ENCODE measurements at places on chromosomes 13 and 19.

- no peak for DNase-seq
Measured at GRCh38 chr13:61415058-61415721, 459 bp downstream of the PCDH20 start.

DNA sequence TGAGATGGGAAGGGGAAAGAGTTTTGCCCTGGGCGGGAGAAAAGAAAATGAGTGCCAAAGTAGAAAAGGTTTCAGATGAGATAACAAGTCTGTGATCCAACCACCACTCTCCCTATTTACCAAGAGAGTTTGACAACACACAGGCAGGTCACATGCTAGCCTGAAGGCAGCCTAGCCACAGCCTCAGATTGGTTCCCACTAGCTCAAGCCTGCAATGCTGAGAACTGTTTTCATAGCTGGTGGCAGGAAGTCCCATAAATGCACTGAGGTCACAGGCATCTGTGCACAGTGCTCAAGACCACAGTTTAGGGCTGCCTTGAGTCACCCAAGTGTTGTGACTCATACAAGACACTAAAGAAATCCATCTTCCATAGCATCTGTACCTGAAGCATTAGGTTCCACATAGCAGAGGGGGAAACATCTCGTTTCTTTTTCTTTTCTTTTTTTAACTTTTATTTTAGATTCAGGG, 18.5 kb upstream of the POP4 start:
- DNase-seq: no peak

DNA sequence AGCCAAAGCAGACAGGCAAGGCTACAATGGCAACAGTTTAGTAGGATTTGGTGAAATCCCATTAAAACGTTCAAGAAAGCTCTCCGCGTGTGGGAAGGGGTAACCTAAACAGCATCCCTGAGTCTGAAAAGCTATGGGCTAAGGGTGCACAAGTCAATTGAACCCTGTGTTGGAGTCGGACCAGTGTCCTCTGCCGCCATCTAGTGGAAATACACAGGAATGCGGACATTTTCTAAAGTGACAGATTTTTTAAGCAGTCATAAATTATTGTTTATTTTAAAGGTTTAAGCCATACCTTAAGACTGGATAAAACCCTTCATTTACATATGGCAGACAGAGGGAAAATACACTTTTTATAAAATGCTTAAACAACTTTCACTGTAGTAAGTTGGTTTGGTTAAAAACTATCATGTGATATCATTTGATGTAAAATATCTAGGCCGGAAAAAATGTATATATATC, 26.5 kb upstream of the LSM14A start:
- DNase-seq: peak; percentile 7

GRCh38 chr13:33073338-33073737, 57.1 kb downstream of the KL start:
- no peak for DNase-seq

DNA sequence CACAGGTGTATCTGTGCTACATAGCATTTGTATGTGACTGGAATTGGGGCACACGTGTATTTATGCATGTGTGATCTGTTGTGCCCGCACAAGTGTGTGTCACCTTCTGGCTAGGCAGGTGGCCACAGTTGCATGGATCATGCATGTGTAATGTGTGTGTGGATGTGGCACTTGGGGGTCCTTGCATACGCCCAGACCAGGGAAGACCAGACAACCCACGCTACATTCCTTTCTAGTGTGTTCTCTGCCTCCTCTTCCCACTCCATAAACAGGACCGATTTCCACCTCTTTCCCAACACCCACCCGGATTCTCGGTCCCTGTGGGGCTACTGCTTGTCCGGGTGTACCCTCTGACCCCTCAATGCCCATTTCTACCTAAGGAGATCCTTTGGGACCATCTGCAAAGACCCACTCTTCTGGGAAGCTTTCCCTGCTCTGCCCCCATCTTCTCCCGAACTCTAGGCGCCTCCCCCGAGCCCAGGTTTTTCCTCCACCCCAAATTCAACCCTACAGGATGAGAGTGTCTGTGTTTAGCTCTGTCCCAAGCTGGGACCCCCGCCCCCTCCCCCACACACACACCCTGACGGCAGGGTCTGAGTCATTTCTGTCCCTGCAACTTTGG, 12.3 kb downstream of the STAP2 start:
- DNase-seq: no peak

- DNase-seq: no peak
Measured at GRCh38 chr13:41944229-41944628, 16.7 kb downstream of the VWA8 start.

GRCh38 chr13:100347968-100348367, 240.6 kb downstream of the GGACT start:
- no peak for DNase-seq

GRCh38 chr13:71772361-71772760, 94.6 kb downstream of the DACH1 start:
- no peak for DNase-seq

DNA sequence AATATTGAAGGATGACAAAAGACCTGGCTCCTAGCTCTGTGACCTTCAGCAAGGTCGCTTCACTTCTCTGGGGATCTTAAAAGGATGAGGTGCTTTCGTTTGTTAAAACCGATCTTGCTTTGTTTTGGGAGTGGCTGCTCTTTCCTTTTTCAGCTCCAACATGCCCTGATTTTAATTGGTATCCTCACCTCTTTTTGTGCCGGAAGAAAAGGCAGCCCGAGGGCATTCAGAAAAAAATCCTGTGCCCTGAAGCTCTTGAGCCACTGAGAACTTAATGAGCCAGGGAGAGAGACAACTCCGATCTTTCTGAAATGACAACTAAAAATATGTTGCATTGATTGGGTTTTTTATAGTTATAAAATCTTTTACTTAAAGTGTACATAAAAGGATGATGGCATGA, 19.4 kb downstream of the CLDN10 start:
- DNase-seq: no peak

GRCh38 chr19:38759590-38760003, 13.7 kb downstream of the LGALS7 start:
- DNase-seq: no peak

DNA sequence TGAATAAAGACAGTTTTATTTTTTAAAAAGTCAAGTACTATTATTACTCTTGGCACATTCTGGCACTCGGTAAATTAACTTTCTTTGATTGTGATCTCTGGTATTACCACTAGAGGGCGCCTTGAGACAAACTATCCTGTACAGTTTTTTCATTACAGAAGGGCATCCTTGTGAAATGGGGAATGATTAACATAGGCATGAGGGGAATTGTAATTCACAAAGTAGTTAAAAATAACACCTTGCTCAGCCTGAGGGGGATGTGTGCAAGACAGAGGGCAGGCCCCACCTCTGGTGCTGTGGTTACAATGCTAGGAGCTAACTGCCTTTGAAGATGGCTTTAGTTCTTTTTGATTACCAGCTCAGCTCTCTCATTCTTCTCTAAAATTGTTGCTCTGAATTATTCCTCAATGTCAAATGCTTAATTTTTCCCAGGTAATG, 24.2 kb upstream of the C1QTNF9B start:
- DNase-seq: no peak

GRCh38 chr19:2327773-2328400, 499 bp downstream of the LSM7 start:
- no peak for DNase-seq

DNA sequence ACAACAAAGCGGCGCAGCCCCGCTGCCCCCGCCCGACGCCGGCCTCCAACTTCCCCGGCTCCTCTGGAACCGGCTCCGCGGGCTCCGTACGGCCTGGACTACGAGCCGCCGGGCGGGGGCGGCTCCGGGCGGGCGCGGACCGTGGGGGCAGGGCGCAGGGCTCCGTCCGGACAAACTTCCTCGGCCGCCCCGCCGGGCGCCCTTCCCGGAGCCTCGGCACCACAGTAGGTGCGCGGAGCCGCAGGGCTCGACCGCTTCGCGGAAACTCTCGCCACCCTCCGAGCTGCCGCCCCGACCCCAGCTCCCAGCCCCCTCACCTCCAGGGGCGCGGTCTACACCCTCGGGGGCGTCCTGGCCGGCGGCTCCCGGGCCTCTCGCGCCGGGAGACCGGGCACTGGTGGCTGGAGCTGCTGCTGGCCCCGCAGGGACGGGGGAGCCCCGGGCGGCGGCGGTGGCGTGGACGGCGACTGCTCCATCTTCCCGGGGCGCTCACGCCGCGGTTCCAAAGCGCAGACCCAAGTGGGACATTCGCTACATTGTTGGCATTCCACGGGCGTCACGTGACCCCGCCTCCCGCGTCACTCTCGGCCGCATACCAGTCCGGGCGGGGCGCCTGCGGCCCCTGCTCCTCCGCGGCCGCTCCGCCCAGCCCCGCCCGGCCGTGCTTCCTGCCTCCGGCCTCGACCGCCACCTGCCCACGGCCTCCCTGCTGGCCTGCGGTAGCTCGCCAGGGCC, at the start of gene LATS2:
Gene LATS2 (minus strand): TSS at position 558 of the 735 bp plus-strand sequence. CDS start 15,560 bp downstream, outside the sequence.
- DNase-seq: no peak

DNA sequence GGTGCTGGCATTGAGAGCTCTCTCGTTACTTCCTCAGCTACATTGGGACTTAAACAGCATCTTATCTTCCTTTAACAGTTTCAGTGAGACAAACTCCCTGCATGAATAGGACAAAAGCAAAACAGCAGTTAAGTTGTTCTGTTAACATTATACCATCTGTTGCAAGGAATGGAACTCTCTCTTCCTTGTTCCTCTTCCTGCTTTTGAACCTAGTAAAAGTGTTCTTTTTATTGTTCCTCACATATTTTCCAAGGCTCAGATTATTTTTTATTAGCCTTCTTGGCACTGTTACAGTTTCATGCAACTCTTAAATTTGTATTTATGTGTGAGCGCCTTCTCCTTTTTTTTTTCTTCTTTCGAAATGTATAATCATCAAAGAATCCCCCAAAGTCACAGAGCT, 202.6 kb upstream of the UFM1 start:
- no peak for DNase-seq

DNA sequence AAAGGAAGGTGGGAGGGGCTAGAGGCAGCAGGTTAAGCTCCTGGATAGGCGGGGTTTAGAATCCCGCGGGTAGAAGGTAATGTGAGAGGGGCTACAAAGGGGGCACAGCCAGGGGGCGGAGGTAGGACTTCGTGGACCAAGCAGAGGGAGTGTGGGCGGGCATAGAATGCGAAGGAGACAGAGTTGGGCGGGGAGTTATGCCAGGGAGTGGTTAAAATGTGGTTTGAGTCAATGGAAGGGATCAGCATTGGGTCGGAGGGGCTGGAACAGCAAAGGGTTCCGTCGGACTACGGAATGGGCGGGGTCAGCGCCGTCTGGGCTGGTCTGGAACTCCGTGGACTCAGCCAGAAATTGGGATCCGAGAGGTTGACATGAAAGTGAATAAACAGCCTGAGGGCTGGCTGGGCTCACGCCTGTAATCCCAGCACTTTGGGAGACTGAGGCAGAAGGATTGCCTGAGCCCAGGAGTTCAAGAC, 3.0 kb downstream of the LTBP4 start:
- no peak for DNase-seq

- no peak for DNase-seq
Measured at GRCh38 chr19:43078311-43078710, 4.2 kb downstream of the PSG2 start.
